ENCODE measurements at places on chromosomes 12 and 14.

DNA sequence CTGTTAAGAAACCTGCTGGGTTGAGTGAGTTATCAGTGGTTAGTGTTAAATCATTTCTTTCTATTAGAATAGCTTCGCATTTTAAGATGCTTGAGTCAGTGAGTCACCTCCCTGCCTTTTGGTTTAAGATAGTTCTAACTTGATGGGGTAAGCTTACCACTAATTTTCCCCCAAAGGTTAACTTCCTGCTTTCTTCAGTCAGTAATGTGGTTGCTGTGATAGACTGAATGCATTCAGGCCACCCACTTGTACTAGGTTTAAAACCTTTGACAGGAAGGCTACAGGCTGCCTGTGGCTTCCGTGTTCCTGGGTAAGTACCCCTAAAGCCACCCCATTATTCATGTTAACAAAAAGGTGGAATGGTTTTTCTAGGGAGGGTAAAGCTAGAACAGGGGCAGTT lies 25.3 kb downstream of the CLEC2A start:
- no peak for DNase-seq

DNA sequence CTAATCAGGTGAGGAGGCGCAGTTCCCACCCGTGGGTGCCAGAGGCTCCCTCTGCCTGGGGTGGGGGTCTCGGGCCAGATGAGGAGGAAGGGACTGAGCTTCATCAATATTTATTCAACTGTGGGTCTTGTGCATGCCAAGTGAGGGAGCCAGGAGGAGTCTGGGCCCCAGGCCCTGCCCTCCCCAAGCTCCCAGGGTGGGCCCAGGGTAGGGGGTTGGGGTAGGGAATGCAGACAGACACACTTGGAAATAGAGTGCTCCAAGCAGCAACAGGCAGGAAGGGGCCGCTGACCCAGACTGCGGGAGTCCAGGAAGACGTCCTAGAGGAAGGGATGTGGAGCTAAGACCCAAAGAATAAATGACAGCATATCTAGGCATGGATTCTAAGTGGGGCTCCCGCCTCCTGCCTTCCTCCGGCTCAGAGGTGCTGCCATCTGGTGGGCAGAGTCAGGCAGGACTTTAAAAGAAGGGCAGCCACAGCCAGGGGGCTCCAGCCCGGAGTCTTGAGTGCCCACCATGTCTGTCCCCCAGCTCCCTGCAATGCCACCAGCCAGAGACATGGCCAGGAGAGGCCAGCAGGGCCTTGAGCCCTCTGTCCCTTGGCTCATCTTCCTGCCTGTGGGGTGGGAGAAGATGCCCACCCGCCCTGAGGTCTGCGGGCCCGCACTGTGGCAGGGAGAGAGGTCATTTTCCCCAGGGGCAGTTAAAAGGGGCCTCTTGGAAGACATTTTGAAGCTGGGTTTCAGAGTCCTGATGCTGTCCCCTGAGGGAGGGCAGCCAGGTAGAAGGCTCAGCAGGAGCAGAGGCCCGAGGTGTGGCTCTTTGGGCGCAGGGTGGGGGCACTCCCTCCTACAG lies 70.1 kb downstream of the PHETA1 start:
- DNase-seq: peak; percentile 34

DNA sequence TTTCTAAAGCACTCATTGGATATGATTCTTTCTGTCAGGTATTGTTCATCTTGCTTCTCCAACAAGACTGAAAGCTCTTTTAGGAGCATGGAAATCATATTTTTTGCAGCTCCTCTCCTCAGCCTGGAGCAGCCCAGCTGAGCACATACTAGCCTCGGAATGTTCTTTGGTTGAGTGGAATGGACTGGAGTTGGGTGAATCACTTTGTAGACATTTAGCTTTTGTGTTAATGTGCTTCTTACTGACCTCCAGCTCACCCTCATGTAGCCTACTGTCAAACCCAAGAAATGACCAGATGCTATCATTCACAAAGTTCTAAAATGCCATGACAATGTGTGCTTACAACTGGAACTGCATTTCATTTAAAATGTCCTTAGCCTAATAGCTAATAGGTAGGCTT lies 161.1 kb downstream of the NUAK1 start:
- peak; percentile 87 for DNase-seq

DNA sequence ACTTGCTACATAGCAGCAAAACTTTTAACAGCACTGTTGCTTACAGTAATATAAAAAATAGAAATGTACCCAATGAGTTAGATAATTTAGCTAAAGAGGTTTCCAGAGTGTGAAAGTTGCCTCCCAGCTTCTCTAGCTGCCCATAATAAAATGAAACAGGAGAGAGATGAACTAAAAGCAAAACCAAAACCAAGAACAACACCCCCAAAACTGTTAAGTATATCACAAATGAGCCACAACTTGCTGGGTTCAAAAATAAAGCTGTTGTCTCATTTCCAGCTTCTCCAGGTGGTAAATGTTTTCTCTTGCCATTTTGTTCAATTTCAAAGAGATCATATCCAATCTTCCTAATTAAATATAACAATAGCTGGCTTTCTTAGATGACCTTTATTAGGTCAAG lies 614.0 kb downstream of the ETNK1 start:
- DNase-seq: no peak

DNA sequence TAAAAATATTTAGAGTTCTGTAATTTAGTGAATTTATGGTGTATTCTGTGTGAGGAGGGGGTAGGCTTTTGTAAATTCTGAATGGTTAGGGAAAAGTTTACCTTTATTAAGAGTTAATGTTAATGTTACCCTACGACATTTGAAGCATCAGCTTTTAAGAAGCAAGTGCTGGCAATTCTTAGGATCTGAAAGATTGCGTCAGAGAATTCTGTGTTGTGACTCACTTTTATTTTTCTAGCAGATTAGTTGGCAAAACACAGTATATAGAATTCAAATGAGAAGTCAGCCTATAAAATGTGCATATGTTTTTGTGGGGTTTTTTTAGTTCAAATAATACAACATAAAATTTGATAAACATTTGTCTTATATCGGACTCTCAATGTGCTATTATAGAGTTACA lies 97.6 kb downstream of the RAD52 start:
- DNase-seq: peak; percentile 73

GRCh38 chr12:43118234-43118633 lies 433.8 kb downstream of the ADAMTS20 start:
- no peak for DNase-seq

DNA sequence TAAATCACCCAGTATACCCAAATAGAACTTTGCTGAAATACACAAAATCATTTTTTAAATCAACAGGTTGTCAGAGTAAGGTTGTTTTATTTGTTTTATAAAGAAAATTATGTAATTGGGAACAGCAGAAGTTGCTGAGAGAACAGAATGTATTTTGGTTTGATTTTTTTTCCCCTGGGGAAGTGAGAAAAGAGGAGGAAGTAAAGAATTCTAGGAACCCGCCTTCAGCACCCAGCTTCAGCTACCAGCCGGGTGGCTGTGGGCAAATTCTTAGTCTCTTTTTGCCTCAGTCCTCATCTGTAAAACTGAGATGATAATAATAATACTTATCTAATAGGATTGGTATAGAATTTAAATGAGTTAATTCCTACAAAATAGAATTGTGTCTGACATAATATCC lies 119.4 kb downstream of the SRGAP1 start:
- DNase-seq: no peak

GRCh38 chr12:131384544-131384855 lies 326.4 kb upstream of the SFSWAP start:
- no peak for DNase-seq

GRCh38 chr12:6437586-6437985 lies 7.2 kb upstream of the CD27 start:
- no peak for DNase-seq

GRCh38 chr14:75630695-75631452 lies 29.8 kb downstream of the ERG28 start:
- no peak for DNase-seq

DNA sequence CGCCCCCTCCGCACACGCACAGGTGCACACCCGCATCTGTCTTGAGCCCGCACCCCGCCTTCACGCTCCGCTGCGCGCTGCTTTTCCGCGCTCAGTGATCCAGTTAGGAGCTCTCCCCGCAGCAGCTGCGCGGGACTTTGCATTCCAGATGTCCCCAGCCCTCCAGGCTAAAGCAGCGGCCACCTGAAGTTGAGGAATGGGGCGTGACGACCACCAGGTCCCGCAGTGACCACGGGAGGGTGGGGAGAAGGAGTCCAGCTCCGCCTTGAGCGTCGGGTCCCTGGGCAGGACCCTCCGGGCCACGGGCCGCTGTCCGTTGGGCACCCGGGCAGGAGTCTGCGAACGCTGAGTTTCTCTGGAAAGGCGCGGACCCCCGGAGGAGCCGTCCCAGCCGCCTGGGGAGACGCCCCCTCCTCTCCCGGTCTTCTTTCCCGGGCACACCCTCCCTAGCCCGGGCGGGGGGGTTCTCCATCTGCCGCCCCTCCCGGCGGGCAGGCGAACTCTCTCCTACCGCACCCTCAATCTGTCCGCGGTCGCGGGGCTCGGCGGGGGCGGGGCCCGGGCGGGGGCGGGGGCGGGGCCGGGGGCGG lies 334 bp upstream of the TMEM132C start:
- no peak for DNase-seq

- DNase-seq: no peak
Measured at GRCh38 chr12:15004421-15004820, 31.6 kb downstream of the PDE6H start.

- no peak for DNase-seq
Measured at GRCh38 chr12:123278101-123278627, 6.5 kb upstream of the CDK2AP1 start.

GRCh38 chr12:11991604-11992003 lies 79.1 kb upstream of the BCL2L14 start:
- peak; percentile 29 for DNase-seq

DNA sequence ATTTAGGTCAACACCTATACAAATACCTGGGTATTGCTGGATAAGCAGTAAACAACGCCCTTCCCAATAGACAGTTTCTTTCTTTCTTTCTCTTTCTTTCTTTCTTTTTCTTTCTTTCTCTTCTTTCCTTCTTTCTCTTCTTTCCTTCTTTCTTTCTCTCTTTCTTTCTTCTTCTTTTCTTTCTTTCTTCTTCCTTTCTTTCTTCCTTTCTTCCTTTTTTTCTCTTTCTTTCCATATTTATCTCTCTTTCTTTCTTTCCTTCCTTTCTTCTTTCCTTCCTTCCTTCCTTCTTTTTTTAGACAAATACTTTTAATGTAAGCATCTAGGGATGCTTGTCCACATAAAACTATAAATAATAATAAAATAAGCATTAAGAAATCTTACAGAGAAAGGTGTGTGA lies 123.2 kb downstream of the KCNK10 start:
- DNase-seq: no peak

GRCh38 chr12:2009623-2010022 lies 5.4 kb upstream of the DCP1B start:
- DNase-seq: no peak

GRCh38 chr12:42696406-42697149 lies 107.0 kb upstream of the PRICKLE1 start:
- DNase-seq: peak; percentile 44

DNA sequence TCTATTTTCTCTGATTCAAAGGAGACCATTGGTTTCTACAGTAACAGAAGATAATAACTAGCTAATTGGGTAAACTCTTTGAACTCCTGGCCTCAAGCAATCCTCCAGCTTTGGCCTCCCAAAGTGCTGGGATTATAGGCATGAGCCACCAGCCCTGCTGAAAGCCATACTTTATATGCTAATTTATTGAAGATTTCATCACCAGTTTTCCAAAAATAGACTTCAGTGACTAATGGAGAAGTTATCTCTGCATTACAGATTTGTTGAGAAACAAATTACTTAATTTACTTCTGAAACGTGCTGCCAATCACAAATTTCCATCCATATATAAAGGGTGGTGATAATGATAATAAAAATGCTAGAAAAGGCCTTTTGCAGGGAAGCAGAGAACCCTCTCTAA lies 1758.1 kb upstream of the SEL1L start:
- DNase-seq: peak; percentile 68

DNA sequence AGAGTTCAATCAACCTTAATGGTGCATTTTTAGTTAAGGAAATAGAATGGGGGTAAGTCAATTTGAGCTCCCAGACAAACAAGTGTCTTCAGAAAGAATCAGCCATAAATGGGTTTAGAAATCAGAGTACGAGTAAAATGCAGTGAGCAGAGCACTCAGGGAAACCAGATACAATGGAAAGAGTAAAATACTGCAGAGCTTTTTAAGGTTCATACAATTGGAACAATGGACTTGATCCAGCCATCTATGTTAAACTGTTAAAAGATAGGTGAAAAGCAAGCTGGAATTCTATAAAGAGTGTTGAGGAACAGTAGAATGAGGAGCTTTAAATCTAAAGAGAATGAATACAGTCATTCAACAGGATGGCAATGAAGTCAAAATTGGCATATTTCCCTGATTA lies 23.8 kb upstream of the PCNX4 start:
- DNase-seq: no peak

GRCh38 chr12:6345319-6346091 lies 3.6 kb upstream of the TNFRSF1A start:
- DNase-seq: peak; percentile 82

DNA sequence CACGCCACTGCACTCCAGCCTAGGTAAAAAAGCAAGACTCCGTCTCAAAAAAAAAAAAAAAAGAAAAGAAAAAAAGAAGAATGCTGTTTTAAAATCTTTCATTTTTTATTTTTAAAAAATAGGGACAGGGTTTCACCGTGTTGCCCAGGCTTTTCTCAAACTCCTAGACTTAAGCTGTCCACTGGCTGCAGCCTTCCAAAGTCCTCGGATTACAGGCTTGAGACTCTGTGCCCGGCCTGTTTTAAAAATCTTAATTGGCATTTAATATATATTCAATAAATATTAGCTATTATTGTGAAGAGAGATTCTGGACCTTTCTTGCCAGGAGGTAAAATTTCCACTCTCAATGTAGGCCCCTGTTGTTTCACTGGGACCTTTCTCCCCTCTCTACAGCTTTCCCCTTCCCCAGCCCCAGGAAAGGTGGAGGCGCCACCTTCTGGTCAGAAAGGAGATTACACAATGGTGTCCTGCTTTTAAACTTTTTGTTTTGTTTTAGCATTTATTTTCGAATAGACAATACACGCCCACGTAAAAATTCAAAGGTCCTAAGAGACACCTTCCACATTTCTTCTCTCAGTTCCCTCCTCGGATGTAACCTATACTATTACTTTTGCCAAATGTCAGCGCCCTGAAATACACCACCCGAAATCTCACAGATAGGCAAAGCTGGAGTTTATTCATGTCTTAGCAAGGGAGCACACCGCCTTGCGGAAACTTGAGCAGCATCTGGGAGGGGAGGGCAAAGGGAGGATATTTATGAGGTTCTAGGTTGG lies 23.8 kb upstream of the PHC1 start:
- peak; percentile 47 for DNase-seq

DNA sequence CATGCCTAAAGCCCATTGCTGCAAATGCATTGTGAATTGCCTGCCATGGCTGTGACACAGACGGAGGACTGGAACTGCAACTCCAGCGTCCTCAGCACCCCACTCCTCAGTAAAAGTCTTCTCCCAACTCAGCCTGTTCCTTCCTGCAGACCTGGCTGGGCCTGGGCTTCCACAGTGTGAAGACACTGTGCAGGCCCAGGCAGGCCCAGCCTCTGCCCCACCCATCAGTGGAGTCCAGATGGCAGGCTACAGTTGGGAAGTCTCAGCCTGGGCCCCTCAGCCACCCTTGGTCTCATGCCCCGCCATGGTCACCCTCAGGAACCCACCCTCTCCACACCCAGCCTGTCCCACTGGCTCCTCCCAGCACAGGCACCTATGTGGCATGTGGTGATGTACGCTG lies 22.0 kb downstream of the VSX2 start:
- DNase-seq: no peak

GRCh38 chr12:12722435-12723148 lies 5.4 kb downstream of the CDKN1B start:
- DNase-seq: peak; percentile 43

- DNase-seq: no peak
Measured at GRCh38 chr12:23893611-23894010, 55.9 kb downstream of the SOX5 start.
